Eye (tissue), 1 donor: ENCODE measurements at places on chromosomes 5 and 9.
A peak's percentile ranks its signal among the peaks of the same experiment; 100 is the strongest.

DNA sequence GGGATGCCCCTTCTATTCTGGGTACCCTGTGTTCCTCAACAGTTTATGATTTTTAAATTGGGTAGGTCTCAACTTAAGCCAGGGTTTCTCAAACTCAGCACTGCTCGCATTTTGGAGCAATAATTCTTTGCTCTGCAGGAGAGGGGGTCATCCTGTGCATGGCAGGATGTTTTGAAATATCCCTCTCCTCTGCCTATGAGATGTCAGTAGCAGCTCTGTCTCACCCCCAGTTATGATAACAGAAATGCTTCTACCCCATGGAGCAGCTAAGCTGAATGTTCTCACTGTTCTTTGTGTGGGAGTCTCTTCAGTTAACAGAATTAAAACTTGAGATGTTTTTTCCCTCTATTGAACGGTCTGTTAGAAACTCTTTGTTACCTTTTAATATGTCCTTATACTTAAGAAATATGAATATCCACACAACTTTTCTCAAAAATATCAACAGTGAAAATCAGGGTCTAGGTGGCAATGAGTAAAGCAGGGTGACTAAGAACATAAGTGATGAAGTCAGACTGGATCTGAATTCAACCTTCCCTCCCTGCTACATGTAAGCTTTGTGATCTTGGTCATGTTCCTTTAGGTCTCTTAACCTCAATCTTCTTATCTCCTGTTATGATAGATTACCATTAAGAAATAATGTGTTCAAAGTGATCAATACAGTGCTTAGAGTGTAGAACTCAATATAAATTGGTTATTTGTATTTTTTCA is 89.0 kb downstream of the CAMK4 start:
- DNase-seq: no peak

DNA sequence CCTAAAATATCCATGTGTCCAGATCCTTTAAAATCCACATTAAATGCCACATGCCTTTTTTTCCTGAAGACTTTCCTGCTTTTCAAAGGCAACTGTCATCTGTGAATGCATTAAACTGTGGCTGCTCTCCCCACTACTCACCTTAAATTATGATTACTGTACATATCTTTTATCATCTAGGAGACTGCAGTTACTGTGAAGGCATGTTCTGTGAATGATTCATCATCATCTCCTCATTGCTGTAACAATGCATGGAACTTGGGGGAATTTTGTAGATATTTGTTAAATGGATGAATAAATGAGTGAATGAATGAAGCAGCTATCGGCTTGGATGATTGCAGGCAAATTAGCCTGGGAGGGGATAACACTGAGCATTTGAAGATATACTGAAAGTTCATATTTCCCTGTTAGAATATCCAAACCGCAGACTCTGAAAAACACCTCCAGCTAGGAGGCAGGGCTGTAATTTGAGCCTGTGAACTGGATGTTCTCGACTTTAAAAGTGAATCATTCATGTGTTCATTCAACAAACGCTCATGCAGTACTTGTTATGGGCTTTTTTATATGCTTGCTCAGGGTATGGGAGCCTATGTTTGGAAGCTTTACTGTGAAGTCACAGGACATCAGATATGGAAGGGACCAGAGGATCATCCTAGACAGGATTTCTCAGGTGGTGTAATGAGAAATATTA is 519.2 kb downstream of the KIF4B start:
- DNase-seq: no peak

- no peak for DNase-seq
Measured at GRCh38 chr9:19381656-19382055, 1.6 kb upstream of the RPS6 start.

GRCh38 chr5:138869763-138870500 is 5.2 kb downstream of the LRRTM2 start:
- DNase-seq: peak; percentile 24

DNA sequence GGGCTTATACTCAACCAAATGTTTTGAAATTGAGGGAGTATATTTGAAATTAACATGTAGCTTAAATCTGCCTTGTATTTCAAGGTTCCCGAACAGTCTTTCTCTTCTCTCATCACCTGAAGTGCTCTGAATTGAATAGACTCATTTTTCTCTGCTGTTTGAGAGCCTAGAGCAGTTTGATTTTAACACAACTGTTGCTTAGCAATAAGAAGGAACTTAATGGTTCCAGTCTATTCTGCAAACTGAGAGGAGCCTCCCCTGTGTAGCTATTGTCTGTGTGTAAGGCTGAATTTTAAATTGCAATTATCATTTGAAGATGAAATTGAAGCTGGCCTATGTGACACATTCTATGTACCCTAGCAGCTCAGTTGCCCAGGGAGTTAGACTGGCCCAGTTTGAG is 87.1 kb upstream of the CKMT2 start:
- no peak for DNase-seq

GRCh38 chr5:16819522-16820167 is 116.4 kb downstream of the MYO10 start:
- peak; percentile 44 for DNase-seq

- DNase-seq: no peak
Measured at GRCh38 chr9:119003201-119003611, 366.0 kb downstream of the BRINP1 start.

GRCh38 chr5:139246394-139246793 is 47.1 kb upstream of the MATR3 start:
- DNase-seq: no peak
